ENCODE measurements at places on chromosomes 2 and 18.
A peak's percentile ranks its signal among the peaks of the same experiment; 100 is the strongest.

GRCh38 chr18:39834636-39835035 is 2120.4 kb upstream of the PIK3C3 start:
- no peak overlapping the region for H3K4me3 ChIP-seq
- no peaks in the 10 kb centered on the region for H3K36me3 ChIP-seq
- no peaks in the 10 kb centered on the region for H3K27me3 ChIP-seq
- no peak for DNase-seq

GRCh38 chr2:175356901-175357300 is 175.4 kb upstream of the ATP5MC3 start:
- H3K4me1 ChIP-seq, result no peaks in the 10 kb centered on the region
- DNase-seq, result no peak
- no peaks in the 10 kb centered on the region for H3K36me3 ChIP-seq
- H3K4me3 ChIP-seq, result no peak overlapping the region

DNA sequence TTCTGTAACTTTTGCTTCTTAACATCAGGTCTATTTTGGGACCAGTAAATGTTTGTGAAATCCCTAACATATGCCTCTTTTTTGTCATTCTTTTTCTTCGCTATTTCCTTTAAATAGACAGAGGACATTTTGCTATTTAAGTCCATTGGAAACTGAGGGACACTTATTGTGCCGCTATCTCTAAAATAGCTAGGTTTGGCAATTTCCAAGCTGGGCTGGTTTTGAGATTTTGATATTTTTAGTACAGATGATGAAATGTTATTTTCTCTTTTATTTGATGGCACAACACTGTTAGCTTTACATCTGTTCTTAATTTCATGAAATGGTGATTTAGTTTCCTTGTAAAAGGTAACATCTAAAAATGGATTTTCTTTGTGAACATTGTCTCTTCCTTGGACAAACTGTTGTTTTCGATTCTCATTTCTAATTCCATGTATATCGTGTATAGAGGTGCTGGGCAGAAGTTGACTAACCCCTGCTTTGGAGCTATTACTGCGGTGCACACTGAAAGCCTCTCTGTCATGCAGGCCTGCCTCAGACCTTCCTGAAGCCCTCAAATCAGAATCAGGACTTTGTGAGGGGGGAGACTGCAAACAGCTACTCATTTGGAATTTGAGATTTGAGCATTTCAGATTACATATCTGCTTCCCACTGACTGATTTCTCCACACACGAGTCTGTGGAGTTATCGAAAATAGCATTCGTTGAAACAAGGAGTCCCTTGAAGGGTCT is 594 bp downstream of the RAD51AP2 start:
- H3K27ac ChIP-seq, result no peak overlapping the region
- H3K4me3 ChIP-seq, result peak overlapping the region; percentile 61
- H3K4me1 ChIP-seq, result peaks cover 11% of the 10 kb centered on the region

DNA sequence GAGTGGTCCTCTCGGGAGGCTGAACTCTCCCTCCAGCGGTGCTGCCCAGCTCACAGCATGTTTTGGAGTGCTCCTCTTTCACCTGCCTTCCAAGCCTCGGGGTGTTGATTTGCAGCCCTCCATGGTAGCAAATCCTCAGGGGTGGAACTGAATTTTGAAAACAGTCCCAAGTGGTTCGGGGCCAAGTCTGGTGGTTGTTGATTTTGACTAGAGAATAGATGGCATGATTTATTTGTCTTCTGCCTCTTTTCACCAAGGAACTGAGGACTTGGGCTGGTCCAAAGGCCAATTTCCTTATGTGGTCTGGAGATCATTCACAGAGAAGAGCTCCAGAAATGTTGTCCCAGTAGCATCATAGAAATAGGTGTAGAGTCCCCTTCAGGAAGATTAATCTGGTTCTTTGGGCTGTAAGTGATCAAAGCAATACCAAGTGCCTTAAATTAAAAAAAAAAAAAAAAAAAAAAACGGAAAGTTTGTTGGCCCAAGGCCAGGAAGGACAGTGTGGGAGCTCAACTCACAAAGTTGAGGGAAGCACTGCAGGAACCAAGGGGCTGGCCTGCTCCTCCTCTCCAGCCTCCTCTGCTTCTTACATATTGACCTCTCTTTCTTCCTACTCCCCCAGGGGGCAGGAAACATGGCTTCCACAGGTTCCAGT is 2.5 kb upstream of the DES start:
- H3K36me3 ChIP-seq, result no peaks in the 10 kb centered on the region
- no peak overlapping the region for H3K27ac ChIP-seq
- H3K27me3 ChIP-seq, result no peaks in the 10 kb centered on the region
- H3K4me3 ChIP-seq, result no peak overlapping the region
- DNase-seq, result no peak
